NCI-H524 treated with DMSO at 0.1 percent for 48 hours (cell line): ENCODE measurements at places on chromosomes 4 and X.
A peak's percentile ranks its signal among the peaks of the same experiment; 100 is the strongest.

DNA sequence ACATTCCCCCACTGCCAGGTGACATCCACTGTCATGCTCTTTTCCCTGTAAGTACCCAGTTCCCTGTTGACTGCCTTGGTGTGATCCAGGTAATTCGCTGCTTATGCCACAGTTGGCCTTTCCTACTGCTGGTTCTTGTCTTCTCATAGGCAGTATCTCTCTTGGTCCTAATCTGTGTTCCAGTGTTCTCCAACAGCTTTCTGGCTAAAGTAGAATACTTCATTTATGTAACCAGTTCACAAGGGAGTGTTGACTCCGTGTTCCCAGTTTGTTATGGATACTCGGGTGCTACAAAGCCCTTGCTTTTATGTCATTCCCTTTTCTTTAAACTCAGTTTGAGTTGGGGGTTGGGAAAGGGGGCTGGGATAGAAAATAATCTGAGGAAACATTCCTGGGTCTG is 98.4 kb downstream of the RS1 start:
- DNase-seq: no peak

GRCh38 chr4:5447755-5448154 is 260.6 kb downstream of the EVC2 start:
- DNase-seq: no peak

- no peak for DNase-seq
Observed at GRCh38 chr4:76060506-76060905, 14.0 kb upstream of the ART3 start.

DNA sequence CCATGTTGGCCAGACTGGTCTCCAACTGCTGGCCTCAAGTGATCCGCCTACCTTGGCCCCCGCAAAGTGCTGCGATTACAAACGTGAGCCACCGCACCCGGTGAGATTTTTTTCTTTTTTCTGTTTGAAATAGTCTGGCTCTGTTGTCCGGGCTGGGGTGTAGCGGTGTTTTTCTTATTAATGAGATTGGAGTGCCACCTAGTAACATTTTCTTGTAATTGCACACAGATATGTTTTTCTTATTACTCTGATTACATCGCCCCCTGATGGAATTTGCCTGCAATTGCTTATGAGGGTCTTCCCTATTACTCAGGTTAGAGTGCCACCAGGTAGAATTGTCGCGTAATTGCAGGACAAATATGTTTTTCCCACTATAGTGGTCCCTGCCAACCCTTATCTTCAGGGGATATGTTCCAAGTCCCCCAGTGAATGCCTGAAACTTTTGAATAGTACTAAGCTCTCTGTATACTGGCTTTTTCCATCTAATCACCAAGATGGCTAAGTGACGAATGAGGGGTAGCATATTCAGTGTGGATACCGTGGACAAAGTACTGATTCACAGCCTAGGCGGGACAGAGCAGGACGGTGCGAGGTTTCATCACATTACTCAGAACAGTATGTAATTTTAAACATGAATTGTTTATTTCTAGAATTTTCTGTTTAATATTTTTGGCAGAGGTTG is 8.6 kb upstream of the PDHA1 start:
- no peak for DNase-seq

- no peak for DNase-seq
Observed at GRCh38 chrX:88883200-88883599, 136.2 kb downstream of the CPXCR1 start.

GRCh38 chr4:82918091-82918490 is 17.6 kb downstream of the THAP9 start:
- DNase-seq: no peak

- DNase-seq: peak; percentile 92
Observed at GRCh38 chrX:39453889-39454621, 643.7 kb downstream of the BCOR start.

GRCh38 chr4:117654079-117654478 is 380.2 kb upstream of the NDST3 start:
- DNase-seq: no peak

GRCh38 chrX:27656581-27656980 is 66.4 kb downstream of the DCAF8L2 start:
- DNase-seq: no peak

- DNase-seq: no peak
Observed at GRCh38 chr4:11416071-11416766, 12.5 kb downstream of the HS3ST1 start.

DNA sequence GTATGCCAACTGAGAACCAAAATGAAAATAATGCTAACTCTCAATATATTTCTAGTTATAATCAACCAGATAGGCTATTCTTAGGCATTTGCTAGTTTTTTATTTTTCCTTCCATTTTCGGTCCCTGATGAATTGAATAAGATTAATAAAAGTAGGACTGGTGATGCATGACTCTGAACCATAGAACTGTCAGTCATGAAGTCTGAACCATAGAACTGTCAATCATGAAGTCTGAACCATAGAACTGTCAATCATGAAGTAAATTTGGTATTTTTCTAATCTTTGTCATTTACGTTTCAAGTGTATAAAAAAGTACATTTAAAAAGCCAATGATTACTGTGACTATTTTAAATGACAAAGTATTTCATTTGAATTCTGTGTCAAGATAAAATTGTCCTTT is 460.2 kb upstream of the NDST3 start:
- DNase-seq: no peak

DNA sequence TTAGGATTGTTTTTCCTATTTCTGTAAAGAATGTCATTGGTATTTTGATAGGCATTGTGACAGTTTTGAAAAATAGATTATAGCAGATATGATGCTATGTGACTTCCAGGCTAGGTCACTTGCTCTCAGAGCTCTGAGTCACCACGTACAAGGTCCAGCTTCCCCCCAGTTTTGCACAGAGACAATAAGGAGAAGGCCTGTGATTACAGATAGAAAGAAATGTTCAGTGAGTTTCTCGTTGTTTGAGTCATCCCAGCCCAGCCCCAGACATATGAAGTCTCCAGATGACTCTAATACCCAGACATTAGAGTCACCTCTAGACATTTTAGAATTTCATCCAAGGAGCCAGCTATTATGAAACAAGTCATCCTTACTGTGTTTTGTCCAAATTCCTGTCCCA is 57.2 kb downstream of the MFAP3L start:
- DNase-seq: no peak
